ENCODE measurements at places on chromosomes 7 and 10. TPM values are rescaled to one million over a fixed set of nuclear protein-coding genes. Genes with fewer than 3 reads are reported as not detected.

- H3K27ac ChIP-seq = no peak overlapping the region
- H3K4me3 ChIP-seq = no peak overlapping the region
- H3K36me3 ChIP-seq = no peaks in the 10 kb centered on the region
- no peaks in the 10 kb centered on the region for H3K27me3 ChIP-seq
Observed at GRCh38 chr10:108180878-108181277, 1016.4 kb upstream of the SORCS1 start.

SYT15B gene
- total RNA-seq = 40.6 TPM

- H3K36me3 ChIP-seq = no peaks in the 10 kb centered on the region
- no peak overlapping the region for H3K4me3 ChIP-seq
- no peaks in the 10 kb centered on the region for H3K4me1 ChIP-seq
- no peak for DNase-seq
- no peaks in the 10 kb centered on the region for H3K27me3 ChIP-seq
- no peak overlapping the region for H3K27ac ChIP-seq
Observed at GRCh38 chr7:121196286-121196685, 132.5 kb upstream of the WNT16 start.

- no peak overlapping the region for H3K27ac ChIP-seq
- no peak for DNase-seq
- H3K36me3 ChIP-seq = no peaks in the 10 kb centered on the region
Observed at GRCh38 chr7:37357637-37357996, 91.0 kb downstream of the ELMO1 start.
